B cell (primary cell): ENCODE measurements at places on chromosomes 13 and 19.
A peak's percentile ranks its signal among the peaks of the same experiment; 100 is the strongest.

GRCh38 chr19:34193439-34193838, 21.1 kb downstream of the LSM14A start:
- peak; percentile 36 for DNase-seq

- DNase-seq, result no peak
Observed at GRCh38 chr13:73355134-73355533, 296.3 kb downstream of the KLF5 start.

- DNase-seq, result no peak
Observed at GRCh38 chr19:29090783-29091526, 122.0 kb downstream of the UQCRFS1 start.

GRCh38 chr13:28357247-28357825, 137.6 kb downstream of the FLT1 start:
- DNase-seq, result no peak

GRCh38 chr19:5826531-5827341, 12.8 kb downstream of the FUT6 start:
- peak; percentile 70 for DNase-seq

DNA sequence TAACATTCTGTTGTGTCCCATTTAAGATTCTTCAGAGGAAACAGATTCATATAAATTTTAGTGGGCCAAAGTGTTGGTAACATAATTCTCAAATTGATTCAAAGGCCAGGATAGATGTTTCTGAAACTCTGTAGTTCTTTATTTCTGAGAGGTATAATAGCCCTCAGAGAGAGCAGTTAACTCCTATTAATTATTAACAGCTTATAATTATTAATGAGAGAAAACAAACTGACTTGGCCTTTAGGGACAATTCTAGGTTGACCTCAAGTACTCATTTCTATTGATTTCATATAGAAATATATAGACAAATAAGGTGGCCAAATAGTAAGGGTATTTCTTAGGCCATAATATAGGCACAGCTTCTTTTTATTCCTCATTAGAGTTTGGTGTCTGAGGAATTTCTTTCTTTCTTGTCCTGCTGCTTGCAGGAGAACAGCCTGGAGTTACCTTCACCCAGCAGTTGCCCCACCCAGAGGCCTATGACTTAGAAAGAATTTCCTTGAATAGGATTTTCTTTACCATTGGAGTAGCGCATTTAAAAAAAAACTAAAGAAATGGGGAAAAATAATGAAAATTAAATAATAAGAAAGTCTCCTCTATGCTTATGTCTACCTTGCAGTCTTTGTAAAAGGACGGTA, 1430.1 kb upstream of the SPRY2 start:
- DNase-seq, result no peak

DNA sequence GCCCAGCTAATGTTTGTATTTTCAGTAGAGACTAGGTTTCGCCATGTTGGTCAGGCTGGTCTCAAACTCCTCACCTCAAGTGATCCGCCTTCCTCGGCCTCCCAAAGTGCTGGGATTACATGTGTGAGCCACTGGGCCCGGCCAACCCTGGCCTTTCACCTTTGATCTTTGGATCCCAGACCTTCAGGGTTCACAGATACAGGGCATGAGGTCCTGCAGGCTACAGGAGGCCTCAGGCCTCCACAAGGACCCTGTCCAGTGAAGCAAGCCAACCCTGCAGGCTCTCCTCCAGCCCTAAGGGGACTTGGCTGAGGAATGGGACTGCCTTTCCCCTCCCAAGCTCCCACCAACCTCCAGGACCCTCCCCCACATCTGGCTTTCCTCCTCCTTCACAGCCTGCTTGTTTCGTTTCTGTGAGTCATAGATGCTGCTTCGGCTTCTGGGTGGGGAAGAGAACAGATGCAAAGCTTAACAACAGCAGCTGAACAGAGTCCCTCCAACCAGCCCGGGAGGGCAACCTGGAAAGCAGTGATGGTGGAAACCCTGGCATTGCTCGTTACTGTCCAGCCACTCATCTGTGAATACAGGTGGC, 11.8 kb downstream of the ARHGEF18 start:
- DNase-seq, result no peak

GRCh38 chr13:25662516-25662915, 290.7 kb downstream of the ATP8A2 start:
- no peak for DNase-seq

DNA sequence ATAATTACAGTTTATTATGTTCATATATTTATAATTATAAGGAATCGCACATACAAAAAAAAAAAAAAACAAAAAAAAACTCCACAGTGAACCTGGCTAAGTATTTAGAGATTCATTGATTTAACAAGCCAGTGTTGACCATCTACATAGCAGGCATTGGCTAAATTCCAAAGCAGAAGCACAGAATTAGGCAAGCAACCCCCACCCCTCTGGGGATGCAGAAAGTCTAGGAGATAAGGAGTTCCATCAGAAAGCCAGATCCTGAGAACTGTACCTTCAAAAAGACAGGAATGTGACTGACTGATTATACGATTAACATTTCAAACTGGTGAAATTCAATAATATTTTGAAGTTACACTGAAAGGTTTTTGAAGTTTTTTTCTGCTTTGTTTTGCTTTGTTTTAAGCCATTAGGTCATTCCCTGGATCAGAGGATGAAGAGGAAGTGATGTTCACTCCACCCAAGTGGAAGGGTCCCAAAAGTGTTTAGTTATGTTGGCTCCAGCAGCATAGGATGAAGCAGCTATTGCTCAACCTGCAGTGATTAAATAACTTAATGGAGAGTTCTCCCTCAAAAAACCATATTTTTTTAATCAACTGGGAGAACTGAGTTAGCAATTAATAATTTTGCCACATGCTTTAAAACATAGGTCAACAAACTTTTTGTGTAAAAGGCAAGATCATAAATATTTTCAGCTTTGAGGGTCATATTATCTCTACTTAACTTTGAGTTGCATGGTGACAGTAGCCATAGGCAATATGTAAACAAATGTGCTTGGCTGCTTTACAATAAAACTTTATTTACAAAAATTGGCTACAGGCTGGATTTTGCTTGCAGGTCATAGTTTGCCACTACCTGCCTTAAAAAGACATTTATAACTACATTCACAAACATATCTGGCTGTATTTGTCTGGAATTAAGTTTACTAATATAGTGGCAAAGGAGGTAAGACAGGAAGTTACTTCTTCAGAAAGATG, 49.6 kb downstream of the DOCK9 start:
- no peak for DNase-seq

- no peak for DNase-seq
Observed at GRCh38 chr13:76991432-76991795, 467 bp upstream of the CLN5 start.

- peak; percentile 1 for DNase-seq
Observed at GRCh38 chr13:81171065-81171647, 830.2 kb upstream of the SPRY2 start.

GRCh38 chr13:97659602-97660001, 225.6 kb downstream of the RAP2A start:
- DNase-seq, result no peak

DNA sequence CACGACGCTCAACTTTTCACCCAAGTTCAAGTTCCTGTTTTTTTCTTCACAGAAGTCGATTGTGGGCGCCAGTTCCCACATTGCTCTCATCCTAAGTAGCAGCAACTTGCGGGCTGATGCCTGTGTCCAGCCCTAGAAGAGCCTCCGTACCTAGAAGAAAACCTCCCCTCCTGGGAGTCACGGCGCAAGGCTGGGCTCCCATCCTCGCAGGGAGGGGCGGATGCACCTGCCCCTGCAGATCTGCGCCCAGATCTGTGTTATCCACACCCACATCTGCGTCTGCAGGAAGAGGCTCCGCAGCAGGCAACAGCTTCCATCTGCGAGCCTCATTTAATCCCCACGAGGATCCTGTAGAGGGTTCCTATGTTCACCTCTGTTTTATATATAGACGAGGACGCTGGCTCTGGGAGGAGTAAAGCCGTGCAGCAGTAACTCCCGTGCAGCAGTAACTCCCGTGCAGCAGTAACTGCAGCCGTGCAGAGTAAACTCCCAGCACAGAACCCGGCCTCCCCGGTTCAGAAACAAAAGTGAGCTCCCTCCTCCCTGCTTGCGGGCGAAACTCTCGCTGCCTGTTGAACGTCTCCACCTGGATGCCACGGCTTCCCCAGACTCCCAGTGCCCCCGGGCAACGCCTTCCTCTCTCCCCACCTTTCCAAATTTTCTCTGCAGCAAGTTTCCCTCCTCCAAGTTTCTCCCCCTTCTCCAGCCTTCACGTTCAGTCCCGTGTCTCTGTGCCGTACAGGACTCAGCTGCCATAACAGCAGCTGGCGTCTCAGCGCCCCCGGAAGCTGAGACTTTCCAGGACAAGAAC, 23.5 kb upstream of the LAIR1 start:
- DNase-seq, result peak; percentile 64

DNA sequence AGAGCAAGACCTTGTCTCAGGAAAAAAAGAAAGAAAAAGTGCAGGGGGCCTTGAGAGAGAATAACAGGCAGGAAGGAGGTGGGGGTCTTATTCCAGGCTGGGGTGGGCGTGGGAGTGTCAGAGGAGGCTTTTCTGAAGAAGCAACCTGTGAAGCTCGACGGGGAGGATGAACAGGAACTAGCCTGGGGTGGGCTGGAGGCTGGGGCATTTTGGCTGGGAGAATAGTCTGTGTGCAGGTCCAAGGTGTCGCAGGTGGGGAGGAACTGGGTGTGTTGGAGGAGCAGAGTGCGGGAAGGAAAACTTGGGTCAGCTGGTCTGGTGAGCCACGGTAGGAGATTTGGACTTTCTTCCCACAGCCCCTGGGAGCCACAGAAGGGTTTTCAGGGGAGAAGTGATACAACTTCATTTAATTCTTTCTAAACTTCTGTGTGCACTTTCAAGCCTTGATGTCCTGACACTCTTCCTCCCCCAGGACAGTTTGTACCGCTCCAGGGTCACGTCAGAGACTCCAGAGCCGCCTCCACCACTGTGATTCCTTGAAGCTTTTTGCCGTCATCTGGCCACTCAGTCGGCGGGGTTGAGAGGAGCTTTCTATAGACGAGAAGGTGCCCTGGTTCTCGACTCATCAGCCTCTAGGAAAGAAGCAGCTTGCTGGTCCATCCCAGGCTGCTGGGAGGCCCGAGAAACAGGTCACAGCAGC, 138.7 kb downstream of the SIPA1L3 start:
- no peak for DNase-seq

DNA sequence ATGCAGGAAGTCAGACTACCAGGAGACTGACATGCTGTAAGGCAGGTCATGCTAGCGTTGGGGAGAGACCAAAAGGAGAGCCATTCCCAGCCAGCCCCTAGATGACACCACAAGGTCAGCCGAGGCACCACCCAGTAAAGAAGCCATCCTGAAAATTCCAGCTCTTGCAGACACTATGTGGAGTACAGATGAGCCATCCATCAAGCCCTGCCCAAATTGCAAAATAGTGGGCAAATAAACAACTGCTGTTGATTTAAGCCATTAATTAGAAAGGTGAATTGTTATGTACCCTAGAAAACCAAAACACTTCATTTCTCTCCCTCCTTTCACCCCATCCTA, 82.1 kb downstream of the TBC1D4 start:
- no peak for DNase-seq

- DNase-seq, result no peak
Observed at GRCh38 chr13:47816831-47817230, 184.2 kb downstream of the SUCLA2 start.

DNA sequence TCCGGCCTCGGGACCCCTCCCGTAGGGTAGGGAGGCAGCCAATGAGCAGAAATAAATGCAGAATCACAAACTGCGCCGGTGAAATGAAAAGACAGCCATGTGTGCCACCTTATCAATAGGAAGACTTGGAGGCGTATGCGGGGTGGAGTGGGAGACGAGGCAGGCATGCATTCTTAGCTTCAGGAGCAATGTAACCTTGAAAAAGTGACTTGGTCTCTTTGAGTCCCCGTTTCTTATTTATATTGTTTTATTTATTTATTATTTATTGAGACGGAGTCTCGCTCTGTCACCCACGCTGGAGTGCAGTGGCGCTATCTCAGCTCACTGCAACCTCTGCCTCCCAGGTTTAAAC, 16.0 kb downstream of the SSC5D start:
- DNase-seq, result no peak

DNA sequence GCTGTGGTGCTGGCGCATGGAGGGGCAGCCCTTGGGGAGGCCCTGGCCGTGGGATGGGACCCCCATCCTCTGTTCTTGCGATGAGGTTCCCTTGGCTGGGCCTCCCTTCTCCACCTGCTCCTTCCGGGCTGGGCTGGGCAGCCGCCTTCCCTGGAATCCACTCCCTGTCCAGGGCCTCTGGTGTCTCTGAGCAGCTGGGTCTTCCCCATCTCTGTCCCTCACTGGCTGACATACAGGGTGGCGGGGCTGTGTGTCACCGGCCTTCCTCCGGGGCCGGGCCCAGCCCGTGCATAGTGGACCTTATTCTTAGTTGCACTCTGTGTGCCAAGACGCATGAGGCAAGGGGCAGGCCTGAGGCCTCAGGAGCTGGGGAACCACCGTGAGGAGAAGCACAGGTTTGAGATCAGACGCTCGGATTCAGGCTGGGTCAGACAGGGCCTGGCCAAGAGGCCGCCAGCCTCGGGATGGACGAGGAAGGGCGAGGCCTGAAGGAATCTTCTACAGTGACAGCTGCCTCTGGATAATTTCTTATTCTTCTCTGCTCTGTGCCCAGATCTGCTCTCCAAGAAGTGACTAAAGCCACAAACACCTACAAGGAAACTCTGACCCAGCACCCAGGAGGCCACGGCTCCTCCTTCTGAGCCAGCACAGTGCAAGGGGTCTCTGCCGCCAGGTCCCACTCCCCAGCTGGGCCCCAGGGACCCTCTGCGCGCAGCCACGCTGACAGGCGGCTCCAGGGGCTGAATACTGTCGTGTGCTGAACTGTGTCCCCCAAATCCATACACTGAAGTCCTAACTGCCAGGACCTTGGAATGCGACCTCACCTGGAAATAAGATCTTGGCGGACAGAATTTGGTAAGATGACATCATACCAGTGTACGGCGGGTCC, 11.0 kb downstream of the SGTA start:
- no peak for DNase-seq

- peak; percentile 77 for DNase-seq
Observed at GRCh38 chr19:13195678-13196077, 45.5 kb downstream of the IER2 start.

DNA sequence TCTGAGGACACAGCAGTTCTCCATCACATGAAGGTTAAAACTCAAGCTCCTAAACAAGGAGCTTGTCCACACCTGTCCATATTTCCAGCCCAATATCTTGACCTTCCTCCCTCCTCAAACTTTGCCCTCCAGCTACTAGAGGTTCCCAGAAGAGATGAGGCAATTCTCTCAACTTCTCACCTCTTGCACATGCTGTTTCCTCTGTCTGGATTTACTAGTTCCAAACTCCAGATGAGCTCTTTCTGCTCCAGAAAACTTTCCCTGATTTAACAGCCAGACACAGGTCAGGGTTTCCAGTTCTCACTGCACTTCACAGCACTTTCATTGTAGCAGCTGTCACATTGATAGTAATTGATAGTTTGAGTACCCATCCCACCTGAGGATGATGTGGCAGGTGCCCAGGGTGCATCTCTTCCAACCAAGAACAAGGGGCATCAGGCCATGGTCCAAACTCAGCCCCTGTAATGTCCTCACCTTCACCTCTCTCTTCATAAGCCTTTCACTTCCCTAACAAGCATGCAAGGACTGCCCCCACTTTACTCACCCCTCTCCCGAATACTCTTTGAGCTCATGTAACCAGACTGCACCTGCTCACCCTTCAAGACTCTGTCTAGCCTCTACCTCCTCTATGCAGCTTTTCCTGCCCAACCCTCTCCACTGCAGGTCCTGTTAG, 3.0 kb upstream of the WDFY2 start:
- no peak for DNase-seq

GRCh38 chr13:110518226-110518525, 43.3 kb downstream of the RAB20 start:
- no peak for DNase-seq

GRCh38 chr13:75415171-75415570, 66.8 kb downstream of the TBC1D4 start:
- no peak for DNase-seq

- DNase-seq, result no peak
Observed at GRCh38 chr13:92390217-92390616, 836.4 kb upstream of the GPC6 start.
